Bone marrow (tissue), 2 donors: ENCODE measurements at places on chromosomes 12 and 14.

- DNase-seq = no peak
Observed at GRCh38 chr12:94745562-94745961, 95.2 kb upstream of the TMCC3 start.

DNA sequence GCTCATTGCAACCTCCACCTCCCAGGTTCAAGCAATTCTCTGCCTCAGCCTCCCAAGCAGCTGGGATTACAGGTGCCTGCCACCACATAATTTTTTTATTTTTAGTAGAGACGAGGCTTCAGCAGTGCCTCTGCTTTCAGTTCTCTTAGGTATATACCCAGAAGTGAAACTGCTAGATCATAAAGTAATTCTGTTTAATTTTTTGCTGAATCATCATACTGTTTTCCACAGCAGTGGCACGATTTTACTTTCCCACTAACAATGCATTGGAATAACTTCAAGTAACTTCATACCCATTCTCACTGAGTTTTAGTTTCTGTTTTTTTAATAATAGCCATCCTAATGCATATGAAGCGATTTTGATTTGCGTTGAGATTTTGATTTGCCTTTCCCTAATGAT is 148.0 kb upstream of the G2E3 start:
- DNase-seq = no peak

DNA sequence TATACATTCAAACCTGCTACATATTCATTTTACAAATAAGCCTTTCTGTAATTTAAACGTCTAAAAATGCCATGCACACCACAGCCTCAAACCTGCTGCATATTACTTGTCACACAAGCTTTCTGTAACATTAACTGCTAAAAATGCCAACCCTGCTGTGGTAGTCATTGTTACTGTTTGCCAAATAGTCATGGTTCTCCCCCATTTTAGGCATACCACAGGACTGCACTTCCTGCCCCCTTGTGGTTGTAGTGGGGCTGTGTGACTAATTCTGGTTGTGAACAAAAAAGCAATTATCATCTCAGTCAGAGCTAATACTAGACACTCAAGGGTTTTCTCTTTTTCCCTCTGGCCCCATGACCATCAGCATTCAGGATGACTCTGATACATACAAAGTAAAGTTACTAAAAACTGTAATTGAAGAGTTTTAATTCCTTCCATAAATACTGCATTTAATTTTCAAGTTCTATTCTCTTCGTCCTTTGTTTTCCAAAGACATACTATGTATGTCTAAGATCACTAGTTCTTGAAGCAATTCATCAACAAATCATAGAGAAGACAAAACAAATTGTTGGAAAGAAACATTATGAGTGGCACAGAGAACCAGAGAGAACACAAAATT is 5.7 kb upstream of the SLC35F4 start:
- DNase-seq = no peak

GRCh38 chr12:81147292-81147919 is 69.5 kb downstream of the ACSS3 start:
- DNase-seq = no peak

DNA sequence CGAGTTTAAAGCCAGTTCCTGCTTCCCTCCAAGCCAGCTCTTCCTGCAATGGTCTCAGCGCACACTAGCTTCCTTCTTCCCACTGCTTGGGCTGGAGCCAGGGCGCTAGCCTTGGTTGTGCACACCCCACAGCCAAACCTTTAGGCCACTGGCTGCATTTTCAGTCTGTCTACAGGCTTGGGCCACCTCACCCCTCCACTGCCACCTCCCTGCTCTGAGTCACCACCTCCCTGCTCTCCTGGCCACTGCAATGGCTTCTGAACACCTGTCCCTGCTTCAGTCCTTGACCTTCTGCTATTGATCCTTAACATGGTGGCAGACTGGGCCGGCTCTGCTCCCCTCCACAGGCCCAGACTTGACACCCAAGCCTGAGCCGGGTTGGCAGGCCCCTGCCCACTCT is 151.1 kb downstream of the RBM19 start:
- DNase-seq = no peak

- no peak for DNase-seq
Observed at GRCh38 chr12:12353807-12354206, 3.1 kb upstream of the BORCS5 start.

- no peak for DNase-seq
Observed at GRCh38 chr14:70642303-70643235, 853 bp downstream of the TTC9 start.

GRCh38 chr14:21191809-21192446 is 36.1 kb upstream of the OR5AU1 start:
- no peak for DNase-seq

DNA sequence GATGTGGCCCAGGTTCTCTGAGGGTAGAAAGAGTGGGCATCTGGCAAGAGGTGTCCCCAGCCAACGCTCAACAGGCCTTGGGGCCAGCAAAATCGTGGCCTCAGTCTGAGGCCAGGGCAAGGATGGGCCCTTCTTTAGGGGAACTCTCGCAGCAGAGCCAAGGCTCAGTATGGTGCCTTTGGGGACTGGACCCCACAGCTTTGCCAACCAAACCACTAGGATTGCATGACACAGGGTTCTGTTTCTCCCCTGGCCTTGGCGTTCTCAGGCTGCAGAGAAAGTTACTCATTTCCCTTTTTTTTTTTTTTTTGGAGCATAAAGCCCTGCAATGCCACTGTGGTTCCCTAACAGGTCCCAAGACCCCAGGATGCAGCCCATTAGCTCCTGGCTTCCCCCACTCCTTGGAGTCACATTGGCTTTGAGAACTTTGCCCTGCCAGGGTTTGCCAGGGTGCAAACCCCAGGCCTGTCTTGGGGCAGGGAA is 100.6 kb downstream of the LGMN start:
- DNase-seq = no peak

GRCh38 chr12:76152181-76152807 is 67.8 kb upstream of the NAP1L1 start:
- DNase-seq = no peak
